ENCODE measurements at places on chromosomes 1 and 21. TPM values are rescaled to one million over a fixed set of nuclear protein-coding genes. Genes with fewer than 3 reads are reported as not detected.

GRCh38 chr1:40802078-40802741, 18.6 kb downstream of the KCNQ4 start:
- no peaks in the 10 kb centered on the region for H3K36me3 ChIP-seq
- DNase-seq, result peak; percentile 97
- H3K27me3 ChIP-seq, result peaks cover 2% of the 10 kb centered on the region
- H3K4me1 ChIP-seq, result peaks cover 21% of the 10 kb centered on the region

- no peaks in the 10 kb centered on the region for H3K27me3 ChIP-seq
- no peak for DNase-seq
- no peak overlapping the region for H3K27ac ChIP-seq
Observed at GRCh38 chr1:207302618-207303393, 18.7 kb upstream of the CD55 start.

HSD3B1 gene
- total RNA-seq, result not detected

LAD1 gene
- not detected for total RNA-seq

- H3K4me1 ChIP-seq, result no peaks in the 10 kb centered on the region
- H3K4me3 ChIP-seq, result no peak overlapping the region
- DNase-seq, result no peak
- no peak overlapping the region for H3K27ac ChIP-seq
- no peaks in the 10 kb centered on the region for H3K27me3 ChIP-seq
Observed at GRCh38 chr21:17428484-17428869, 84.4 kb upstream of the CXADR start.

DNA sequence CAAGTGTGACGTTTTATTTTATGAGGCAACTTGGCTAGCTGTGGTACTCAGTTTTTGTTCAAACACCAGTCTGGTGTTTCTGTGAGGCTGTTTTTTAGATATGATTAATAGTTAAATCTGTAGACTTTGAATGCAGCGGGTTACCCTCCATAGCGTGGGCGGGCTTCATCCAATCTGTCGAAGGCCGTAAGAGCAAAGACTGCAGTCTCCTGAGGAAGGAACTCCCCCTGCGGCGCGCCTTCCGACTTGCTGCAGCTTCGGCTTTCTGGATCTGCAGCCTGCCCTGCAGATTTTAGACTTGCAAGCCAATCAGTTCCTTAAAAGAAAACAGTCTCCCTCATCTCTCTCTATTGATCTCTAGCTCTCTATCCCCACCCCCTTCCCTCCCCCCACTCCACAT, 4.2 kb upstream of the ZNF496 start:
- no peaks in the 10 kb centered on the region for H3K27me3 ChIP-seq
- H3K4me1 ChIP-seq, result peaks cover 32% of the 10 kb centered on the region
- peaks cover 23% of the 10 kb centered on the region for H3K36me3 ChIP-seq
- DNase-seq, result peak; percentile 75

- H3K27me3 ChIP-seq, result peaks cover 1% of the 10 kb centered on the region
- peak; percentile 42 for DNase-seq
- H3K4me3 ChIP-seq, result no peak overlapping the region
Observed at GRCh38 chr1:30780409-30780808, 22.8 kb upstream of the LAPTM5 start.
